ENCODE measurements at places on chromosomes 6 and 20.
A peak's percentile ranks its signal among the peaks of the same experiment; 100 is the strongest.

DNA sequence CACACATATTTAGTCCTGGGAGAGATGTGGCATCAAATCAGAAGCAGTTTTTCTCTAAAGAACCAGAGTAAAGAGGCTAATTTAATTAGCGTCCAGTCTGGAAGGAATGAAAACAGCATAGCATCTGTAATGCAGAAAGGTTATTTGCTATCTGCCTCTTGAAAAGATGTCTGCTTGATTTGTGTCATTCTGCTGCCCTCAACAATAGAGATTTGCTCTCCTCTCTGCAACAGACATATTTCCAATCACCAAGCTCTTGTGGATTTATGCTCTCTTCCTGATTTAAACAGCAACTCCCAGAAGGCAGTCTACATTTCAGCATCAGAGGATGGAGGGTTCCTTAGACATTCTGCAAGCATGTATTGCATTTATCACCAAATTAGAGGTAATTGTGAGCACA, 53.5 kb upstream of the AKAP12 start:
- DNase-seq: no peak

- DNase-seq: no peak
Observed at GRCh38 chr20:58331961-58332551, 22.5 kb downstream of the RAB22A start.

- no peak for DNase-seq
Observed at GRCh38 chr6:154341871-154342270, 14.7 kb downstream of the IPCEF1 start.

DNA sequence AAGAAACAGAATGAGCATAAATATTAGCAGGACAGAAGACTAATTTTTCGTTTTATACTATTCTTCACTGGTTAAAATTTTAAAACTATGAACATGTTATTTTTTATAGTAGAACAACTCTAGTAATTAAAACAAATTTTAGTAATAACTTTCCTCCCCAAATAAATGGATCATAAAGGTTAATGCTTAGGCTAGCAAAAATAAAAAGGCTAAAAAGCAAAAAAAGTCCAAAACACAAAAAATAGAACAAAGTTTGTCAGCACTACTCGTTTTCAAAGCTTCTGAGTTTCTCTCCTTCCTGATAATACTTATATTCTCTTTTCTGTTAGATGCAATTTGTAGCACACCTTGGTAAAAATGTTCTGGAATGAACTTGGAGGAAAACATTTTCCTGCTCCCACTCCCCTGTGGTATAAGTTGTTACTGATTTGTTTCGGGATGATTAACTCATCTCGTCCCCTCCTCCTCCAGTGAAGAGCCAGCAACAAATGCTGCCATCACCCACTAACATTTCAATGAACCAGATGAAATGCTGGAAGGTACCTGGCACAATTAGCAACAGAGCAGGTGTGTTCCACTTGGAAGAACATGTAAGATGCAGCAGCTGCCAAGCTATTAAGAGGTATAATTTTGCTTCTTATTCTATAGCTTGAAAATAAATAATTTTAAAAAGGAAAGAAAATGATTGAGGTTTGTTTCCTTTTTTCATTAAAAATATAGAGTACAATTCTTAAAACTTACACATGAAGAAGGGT, 130.5 kb downstream of the MYB start:
- DNase-seq: peak; percentile 93

- DNase-seq: no peak
Observed at GRCh38 chr6:170094686-170095272, 196.1 kb downstream of the DLL1 start.

DNA sequence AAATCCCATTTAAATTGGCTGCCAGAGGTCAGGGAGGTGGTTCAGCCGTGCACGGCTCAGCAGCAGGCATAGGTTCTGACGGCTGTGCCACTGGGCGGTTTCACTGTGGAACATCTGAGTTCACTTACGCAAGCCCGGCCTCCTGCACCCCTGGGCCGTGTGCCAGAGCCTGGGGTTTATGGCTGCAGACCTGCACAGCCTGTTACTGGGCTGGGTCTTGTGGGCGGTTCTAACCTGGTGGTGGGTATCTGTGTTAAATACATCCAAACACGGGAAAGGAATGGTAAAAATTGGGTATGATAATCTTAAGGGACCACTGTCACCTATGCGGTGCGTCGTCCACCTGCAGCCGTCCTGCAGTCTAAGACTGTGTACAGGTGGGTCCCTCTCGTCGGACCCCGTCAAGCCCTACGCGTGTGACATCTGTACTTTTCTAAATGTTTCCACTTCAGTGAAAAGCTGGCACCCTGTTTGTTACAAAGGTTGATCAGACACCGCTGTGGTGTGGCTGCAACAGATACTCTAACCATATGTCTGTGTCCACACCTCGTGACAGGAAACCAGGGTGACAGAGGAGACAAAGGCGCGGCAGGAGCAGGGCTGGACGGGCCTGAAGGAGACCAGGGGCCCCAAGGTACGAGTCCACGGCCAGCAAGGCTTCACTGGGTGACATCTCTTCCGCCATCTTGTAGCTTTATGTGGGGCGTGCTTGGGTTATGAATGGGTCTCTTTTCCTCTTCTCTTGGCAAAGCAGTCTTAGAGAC, 21.5 kb downstream of the COL9A3 start:
- DNase-seq: peak; percentile 97

- no peak for DNase-seq
Observed at GRCh38 chr6:839201-839600, 146.3 kb upstream of the EXOC2 start.

- DNase-seq: no peak
Observed at GRCh38 chr6:154605882-154606370, 95.4 kb upstream of the CNKSR3 start.

DNA sequence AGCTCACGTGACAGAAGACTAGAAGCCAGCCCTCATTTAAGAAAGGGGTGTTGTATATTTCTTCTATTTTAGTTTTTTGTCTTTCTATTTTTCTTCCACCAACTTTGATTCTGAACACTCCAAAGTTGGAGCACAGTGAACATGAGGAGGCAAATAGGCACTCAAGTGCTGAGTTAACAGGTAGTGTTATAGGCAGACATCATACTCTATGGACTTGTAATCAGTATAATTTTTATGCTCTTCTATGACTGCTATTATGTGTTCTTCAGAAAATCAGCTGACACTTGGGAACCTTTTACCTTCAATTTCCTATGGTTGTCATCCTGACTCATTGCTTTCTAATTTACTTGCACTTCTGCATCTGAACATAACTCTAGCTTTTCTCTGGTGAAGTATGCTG, 396.3 kb upstream of the EYS start:
- no peak for DNase-seq

GRCh38 chr6:5680095-5680494, 326.6 kb downstream of the NRN1 start:
- no peak for DNase-seq

- no peak for DNase-seq
Observed at GRCh38 chr20:32482442-32483261, 102.5 kb downstream of the NOL4L start.

DNA sequence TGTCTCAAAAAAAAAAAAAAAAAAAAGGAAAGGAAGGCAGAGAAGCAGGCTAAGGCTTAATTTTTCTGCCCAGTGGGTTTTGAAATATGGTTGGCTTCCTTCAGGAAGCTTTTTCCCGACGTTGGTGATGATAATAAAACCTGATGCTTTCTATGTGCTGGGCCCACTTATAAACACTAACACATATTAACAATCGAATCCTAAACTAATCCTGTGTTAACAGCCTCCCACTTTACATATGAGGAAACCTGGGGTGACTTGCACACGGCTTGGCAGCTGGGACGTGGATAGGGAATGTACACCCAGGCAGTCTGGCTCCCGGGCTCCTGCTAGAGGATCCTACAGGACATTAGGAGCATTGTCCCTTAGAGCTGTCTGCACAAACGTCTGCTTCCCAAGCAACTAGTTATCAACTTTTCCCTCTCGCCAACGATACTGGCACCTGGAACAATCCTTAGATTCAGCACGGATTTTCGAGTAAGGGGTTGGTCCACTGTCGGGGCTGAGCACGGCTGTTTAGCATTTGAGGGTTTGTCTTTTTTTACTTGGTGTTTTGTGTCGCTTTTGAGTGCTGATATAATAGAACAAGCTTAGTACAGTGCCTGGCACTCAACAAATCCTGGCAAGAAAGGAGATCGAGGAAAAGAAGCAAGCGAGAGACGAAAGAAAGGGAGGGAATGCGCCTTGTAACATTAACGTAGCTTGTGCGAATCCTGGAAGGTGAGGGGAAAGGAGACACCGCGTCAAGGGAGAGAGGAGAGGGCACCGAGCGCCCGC, 622 bp upstream of the KIZ start:
- DNase-seq: peak; percentile 87

DNA sequence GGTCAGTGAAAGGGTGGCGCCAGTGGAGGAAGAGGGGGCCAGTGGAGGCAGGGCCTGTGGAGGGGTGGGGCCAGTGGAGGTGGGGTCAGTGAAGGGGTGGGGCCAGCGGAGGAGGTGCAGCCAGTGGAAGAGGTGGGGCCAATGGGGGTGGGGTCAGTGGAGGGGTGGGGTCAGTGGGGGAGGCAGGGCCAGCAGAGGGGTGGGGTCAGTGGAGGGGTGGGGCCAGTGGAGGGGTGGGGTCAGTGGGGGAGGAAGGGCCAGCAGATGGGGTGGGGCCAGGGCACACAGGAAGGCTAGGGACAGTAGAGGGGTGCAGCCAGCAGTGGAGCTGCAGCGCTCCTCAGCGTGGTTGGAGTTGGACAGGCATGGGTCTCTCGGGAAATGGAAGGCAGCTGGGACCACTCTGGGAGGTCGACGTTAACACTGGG, 18.7 kb downstream of the ADRM1 start:
- no peak for DNase-seq

DNA sequence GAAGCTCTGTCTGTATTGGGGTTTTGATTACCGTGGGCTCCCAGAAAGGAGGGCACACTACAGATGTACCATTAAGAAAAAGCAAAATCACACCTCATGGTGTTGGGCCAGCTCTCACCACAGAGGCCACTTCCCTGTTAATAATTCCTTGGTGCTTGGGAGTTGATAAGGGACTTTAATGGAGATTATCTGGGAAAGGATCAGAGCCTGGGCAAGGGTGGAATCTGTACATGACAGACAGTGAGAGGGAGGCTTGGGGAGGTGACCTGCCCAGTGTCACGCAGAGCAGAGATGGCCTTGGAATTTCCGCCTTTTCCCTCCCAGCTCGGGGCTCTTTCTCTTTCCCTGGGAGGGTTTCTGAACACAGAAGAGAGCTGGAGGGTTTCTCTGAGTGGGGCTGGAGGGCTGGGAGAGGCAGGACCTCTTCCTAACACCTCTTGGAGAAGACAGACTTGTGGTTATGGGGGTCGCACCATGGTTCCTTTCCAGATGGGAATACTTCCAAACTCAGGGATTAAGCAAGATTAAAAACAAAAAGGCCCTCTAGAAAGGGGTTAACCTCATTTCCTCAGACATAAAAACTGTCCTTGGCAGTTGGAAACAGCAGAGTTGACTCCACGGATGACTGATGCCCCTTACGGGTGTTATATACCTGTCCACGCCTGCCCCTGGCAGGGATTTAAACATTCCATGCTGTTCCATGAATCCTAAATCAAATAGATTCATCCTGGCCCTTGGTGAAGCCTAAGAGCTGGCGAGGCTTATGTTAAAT, 16.8 kb upstream of the KCNK16 start:
- DNase-seq: no peak

GRCh38 chr20:53098621-53099020, 126.5 kb downstream of the TSHZ2 start:
- no peak for DNase-seq

GRCh38 chr6:91751526-91751925, 1164.7 kb upstream of the MAP3K7 start:
- DNase-seq: no peak

GRCh38 chr20:17619351-17620093, 49.6 kb downstream of the DSTN start:
- DNase-seq: no peak

DNA sequence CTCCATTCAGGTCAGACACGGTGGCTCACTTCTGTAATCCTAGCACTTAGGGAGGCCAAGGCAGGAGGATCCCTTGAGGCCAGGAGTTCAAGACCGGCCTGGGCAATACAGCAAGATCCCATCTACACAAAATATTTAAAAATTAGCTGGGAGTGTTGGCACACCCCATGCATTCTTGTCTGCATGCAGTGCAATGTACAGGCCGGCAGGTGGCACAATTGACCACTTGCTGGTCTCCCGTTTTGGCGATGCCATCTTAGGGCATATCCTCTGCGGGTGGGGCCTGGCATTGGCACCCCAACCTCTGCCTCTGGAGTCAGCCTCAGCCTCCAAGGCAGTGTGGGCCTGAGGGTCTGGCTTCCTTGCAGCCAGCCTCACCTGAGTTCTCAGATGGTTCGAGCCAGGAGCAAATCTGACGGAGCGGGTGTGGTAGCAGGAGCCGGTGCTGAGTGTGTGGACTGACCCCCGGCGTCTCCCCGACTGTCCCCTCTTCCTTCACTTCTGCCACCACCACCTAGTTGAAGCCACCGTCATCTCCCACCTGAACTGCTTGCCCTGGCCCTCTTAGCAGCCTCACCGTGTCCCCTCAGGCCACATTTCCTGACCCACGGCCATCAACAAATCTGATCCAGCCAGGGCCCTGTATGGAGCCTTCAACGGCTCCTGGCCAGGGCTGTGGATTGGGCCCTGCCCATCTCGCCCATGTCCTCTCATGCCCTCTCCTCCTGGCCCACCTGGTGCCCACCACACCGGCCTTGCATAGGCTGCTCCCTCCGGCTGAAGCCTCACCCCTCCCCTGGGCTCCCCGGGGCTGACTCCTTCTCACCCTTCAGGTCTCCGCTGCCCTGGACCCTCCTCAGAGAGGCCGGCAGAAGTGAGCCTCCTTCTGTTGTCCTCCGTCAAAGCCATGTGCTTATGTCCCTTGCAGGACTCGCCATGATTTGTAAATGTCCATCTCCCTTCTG, 44.0 kb downstream of the EFCAB8 start:
- DNase-seq: peak; percentile 67

- no peak for DNase-seq
Observed at GRCh38 chr6:11810039-11810541, 31.5 kb upstream of the ADTRP start.

DNA sequence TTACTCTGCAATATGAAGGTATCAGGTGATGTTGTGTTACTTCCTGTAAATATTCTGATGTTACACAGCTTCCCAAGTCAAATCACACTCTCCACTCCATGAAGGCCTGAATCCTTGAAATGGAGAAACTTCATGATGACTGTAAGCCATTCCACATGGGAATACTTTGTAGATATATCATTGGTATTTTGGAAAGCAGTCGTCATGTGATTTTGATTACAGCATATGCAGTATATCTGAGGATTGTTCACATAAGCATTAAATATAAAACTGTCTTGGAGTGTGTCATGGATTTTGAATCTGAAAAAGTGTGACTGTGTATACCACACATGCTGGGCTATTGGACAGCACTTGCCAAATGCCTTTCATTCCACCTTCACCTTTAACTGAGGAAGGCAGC, 118.3 kb upstream of the EXOC2 start:
- no peak for DNase-seq

GRCh38 chr20:22403632-22404361, 180.6 kb downstream of the FOXA2 start:
- DNase-seq: no peak

DNA sequence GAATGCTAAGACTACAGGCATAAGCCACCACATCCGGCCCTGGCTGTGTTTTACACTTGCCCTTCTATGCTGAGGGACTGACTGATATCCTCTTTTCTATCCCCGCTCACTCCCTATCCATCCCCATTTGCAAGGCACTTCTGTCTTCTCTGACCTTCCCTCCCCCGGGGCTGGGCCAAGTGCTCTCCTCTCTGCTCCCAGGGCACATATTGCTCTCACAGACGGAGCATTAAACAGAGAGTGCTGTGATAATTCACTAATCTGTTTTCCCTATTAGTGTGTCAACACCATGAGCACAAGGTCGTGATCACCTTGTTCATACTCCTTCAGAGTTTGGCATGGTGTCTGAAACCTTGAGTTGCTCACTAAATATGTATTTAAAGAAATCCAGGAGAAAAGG, 9.0 kb upstream of the SLC2A12 start:
- DNase-seq: no peak

Data from NCI-H2171 treated with DMSO at 0.1 percent for 48 hours (cell line).